ENCODE measurements at places on chromosomes 5 and 9. TPM values are rescaled to one million over a fixed set of nuclear protein-coding genes. Genes with fewer than 3 reads are reported as not detected.
A peak's percentile ranks its signal among the peaks of the same experiment; 100 is the strongest.

DNA sequence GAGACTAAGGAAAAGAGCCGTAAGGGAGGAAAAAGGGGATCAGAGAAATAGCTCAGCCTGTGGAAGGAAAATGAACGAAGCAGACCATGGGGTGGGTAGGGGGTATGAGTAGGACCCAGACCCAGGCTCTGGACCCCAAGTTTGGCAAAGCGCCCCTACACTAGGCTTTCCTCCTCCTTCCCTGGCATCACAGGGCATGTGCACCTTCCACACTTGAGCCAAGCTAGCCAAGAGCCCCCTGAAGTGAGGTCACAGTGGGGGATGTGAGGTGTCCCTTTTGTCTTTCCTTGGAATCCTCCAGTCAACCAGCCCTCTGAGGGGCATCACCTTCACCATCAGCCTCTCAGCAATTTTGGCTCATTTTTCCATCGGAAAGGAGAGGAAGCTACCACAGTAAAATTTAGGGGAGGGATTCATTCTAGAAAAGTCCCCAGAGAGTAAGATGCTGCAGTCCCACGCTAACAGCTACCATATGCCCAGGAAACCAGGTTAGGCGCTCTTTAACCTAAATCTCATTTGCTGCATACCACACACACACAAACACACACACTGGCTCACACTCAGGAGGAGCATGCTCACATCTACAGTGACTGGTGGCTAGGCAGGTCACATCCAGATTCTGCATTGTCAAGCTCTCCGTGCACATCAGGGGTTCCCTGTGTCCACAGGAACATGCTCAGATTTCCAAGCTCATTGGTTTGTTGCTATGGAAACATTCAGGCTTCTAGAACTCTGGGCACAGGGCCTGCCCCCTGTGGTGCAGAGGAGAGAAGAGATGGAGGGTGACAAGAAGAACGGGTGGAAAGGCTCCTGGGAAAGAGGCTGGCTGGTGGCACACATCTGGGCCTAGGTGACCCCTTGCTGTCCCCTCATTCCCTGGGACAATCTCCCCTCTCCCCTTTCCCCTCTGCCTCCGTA is 9.9 kb downstream of the REEP2 start:
- no peak for DNase-seq

- DNase-seq, result no peak
These were observed 78.0 kb upstream of the HRH2 start for GRCh38 chr5:175579742-175580432.

DNA sequence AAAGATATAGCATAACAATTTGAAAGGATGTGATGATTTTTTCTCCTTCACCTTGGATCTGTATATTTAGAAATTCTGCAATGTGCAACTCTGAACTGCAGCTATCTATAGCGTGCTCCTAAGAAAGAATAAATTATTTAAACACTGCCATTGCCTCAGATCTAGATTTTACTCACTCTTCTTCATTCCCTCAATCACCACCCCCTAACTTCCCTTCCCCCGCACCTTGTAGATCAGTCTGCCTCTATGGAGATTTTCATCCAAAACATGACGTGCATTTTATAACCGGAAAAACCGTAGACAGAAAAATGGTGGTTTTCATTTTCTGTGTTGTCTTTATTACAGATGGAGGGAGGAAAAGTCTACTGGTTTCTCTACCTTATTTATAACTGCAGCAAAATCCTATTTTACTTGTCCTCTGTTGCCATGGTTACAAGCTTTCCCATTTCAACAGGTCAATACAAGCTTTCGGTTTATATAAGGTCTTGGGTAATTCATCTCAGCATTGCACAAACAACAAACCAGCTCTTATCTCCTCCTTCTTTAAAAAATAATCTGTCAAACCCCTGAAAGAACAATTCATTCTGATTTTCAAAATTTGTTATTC is 480.0 kb downstream of the TAF11L14 start:
- DNase-seq, result no peak

GRCh38 chr9:91155181-91155580 is 206.5 kb downstream of the AUH start:
- DNase-seq, result no peak

GRCh38 chr5:15304066-15304731 is 195.8 kb upstream of the FBXL7 start:
- DNase-seq, result no peak

- no peak for DNase-seq
These were observed 117.6 kb downstream of the EFNA5 start for GRCh38 chr5:107553117-107553555.

- no peak for DNase-seq
These were observed 187.0 kb upstream of the ADCY2 start for GRCh38 chr5:7208938-7209337.

GRCh38 chr5:60738461-60738860 is 38.5 kb upstream of the DEPDC1B start:
- DNase-seq, result no peak

GRCh38 chr9:109121232-109121796 is 1.6 kb upstream of the TMEM245 start:
- DNase-seq, result no peak

- no peak for DNase-seq
These were observed 29.2 kb downstream of the OSTF1 start for GRCh38 chr9:75117564-75117963.

DNA sequence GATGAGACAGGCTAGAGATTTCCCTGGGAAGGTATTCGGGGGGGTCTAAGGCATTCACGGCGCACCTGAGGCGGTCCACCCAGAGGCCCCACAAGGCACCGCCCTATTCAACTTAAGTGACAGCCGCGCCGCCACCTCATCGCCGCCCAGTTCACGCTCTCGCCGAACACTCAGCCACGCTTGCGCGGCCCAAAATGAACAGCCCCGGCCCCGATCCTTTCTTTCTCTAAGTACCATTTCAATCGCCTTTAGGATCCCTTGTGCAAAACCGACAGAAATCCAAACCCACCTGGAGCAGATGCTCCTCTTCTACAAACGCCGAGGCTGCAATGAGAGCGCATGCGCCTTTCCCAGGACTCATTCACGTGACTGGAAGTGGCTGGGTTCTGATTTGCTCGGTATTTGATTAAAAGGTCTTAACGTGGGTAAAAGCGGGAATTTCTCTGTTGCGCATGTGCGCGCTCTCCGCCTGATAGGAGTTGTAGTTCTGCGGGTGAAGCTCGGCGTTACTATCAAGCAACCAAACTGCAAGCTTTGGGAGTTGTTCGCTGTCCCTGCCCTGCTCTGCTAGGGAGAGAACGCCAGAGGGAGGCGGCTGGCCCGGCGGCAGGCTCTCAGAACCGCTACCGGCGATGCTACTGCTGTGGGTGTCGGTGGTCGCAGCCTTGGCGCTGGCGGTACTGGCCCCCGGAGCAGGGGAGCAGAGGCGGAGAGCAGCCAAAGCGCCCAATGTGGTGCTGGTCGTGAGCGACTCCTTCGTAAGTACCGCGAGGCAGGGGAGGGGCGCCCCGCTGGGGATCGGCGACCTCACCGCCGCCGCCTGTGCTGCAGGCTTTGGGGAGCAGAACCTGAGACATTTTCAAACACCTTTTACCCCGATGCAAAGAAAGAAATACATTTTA is at the start of the genes ARSK and SKIC3:
ARSK (plus strand) TSS at position 455 of the 902 bp plus-strand sequence; CDS start at position 633, 178 bp downstream.
SKIC3 (minus strand) TSS at position 331 of the 902 bp plus-strand sequence. CDS start 7,827 bp downstream, outside the sequence.
- peak; percentile 96 for DNase-seq

DNA sequence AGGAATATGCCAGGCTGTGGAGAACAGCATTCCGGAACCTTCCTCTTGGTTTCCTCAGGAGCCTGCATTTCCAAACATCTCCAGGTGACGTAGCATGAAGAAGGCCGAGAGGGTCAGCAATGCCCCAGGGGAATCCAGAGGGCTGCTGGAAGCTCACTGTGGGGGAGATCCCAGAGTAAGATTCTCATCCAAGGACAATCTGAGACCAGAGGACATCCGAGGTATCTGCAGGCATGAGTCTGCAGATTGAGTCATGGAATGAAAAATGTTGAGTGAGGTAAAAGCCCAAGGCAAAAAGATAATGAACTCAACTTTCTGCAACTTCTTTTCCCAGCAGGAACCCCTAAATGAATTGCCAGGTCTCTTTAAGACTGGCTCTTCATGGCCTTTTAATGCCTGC is 73.5 kb downstream of the KIF4B start:
- DNase-seq, result no peak

DNA sequence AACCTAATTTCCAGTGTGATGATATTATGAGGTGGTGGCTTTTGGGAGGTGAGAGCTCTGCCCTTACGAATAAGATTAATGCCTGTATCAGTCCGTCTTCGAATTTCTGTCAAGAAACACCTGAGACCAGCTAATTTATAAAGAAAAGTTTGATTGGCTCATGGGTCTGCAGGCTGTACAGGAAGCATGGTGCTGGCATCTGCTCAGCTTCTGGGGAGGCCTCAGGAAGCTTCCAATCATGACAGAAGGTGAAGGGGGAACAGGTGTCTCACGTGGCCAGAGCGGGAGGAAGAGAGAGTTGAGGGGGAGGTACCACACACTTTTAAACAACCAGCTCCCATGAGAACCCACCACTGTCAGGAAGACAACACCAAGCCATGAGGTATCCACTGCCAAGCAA is 46.9 kb downstream of the C9orf50 start:
- DNase-seq, result no peak

The IRX1 gene
- polyA plus RNA-seq, result 0.77 TPM

The GRM6 gene
- not detected for polyA plus RNA-seq

The MYOZ3 gene
- polyA plus RNA-seq, result 4.1 TPM

The LPAR1 gene
- 7.3 TPM for polyA plus RNA-seq

The RABGAP1 gene
- polyA plus RNA-seq, result 11.6 TPM

The RANBP3L gene
- polyA plus RNA-seq, result 0.44 TPM

The TRPM6 gene
- polyA plus RNA-seq, result 0.10 TPM

The TCF7 gene
- polyA plus RNA-seq, result 1.0 TPM

The GDA gene
- polyA plus RNA-seq, result not detected

The CDO1 gene
- 4.7 TPM for polyA plus RNA-seq

All from heart right ventricle (tissue), 16 donors.